ENCODE measurements at places on chromosomes 5 and 9.

DNA sequence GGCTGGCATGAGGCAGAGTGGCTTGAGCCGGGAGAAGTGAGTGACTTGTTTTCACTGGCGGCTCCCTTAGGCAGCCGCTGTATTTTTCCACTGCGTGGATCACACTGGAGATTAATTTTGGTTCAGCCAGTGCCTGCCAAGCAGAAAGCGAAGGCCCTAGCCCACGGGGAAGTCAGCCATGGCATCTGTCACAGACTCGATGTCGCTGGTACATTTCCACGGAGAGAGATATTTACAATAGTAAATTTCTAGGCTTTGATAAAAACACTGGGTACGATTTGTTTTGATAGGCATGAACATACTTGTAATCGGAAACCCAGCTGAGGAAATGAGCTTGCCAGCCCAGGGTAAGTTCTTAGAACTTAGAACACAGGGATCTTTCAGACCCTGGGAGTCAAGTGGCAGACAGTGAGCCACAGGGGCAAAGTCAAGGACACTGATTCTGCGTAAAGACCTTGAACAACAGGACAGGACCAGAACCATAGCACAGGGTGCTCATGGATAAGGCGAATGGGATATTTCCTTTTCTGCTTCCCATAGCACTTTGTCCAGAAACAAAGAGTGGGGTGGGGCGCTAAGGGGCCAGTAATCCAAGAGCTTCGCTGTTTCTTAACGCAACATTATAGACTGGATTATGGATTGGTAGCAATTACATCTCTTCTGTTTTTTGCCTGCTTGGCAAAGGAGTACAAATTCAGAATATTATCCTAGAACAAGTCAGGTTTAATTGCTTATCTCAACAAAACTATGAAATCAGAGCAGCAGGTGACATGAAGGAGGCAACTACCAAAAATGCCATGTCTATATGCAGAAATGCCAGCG, 4.5 kb downstream of the DUSP1 start:
- no peak for DNase-seq

DNA sequence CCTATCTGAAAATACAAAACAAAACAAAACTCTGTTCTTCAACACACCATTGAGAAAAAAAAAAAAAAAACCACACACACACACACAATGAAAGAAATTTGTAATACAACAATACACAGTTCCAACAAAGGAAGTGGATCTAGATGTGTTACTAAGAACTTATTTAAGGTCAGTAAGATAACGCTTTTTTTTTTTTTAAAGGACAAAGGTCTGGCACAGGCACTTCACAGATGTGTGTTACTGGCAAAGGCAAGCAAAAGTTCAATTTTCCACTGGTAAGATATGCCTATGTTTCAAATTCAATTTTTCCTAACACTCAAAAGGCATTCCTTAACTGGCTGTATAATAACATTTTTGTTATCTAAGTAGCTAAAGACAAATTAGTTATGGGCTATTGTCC, 3.6 kb downstream of the RFK start:
- no peak for DNase-seq

DNA sequence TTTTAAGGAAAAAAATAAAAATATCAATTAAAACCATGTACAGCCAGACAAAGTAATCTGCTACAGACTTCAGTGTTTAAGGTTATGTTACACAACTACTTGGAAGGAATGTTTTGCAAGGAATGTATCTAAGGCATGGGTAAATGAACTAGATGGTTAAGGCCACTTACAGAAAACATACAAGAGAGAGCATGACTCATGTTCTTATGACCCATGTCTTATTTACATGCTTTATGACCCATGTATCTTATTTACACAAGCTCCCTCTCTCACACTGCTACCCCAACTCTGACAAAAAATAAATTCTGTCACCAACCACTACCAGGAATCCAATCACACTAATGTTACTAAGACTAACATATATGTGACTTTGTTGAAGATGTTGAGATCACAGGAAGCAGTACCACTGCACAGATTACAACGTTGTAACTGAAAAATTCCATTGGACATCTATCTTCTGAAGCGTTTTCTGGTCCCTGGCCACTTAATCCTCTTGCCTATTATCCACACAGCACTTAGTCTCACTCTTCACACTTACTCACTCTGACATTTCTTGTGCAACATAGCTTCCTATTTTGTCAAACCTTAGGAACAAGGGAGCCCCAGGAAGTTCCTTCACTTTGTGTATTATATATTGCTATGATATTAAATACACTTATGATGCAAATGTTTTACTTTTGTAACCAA, 1630.1 kb upstream of the C9orf72 start:
- no peak for DNase-seq

DNA sequence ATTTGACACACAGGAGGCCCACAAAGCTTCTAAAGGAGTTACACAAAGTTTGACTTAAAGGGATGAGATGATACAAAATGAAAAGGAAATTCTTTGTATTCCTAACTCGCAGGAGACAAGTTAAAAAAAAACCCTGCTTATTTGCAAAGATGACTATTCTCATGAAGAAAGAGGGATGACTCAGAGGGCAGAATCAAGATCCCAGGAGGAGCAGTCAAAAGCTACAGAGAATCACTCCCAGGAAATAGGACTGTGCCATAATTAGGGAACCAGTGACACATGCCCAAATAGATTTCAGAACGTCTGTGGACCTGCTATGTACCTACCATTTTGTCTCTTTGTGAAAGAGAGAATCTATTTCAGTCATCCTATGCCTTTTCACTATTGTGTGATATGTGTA, 103.5 kb upstream of the ARRDC3 start:
- no peak for DNase-seq

GRCh38 chr5:115246361-115246991, 16.2 kb downstream of the PGGT1B start:
- peak; percentile 52 for DNase-seq

GRCh38 chr9:35237311-35237710, 75.5 kb downstream of the UNC13B start:
- DNase-seq = no peak

DNA sequence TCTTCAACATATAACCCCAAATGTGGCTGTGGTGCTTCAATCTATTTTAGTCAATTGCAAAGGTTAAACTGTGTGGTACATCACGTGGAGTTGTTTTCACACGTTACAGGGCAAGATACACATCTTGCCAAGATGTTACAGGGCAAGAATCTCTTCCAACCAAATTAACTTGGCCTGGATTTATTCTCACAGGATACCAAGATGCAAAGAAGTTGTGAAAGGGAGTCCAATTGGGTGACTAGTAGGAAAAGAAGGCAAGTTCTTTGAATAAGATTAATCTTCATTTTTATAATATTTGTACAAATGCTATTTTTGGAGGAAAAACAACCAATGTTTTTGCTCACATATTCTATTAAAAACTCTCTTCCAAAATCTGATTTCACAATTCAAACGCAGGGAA, 4.8 kb upstream of the IFNA8 start:
- no peak for DNase-seq

GRCh38 chr5:120372899-120373298, 91.2 kb upstream of the PRR16 start:
- DNase-seq = no peak

DNA sequence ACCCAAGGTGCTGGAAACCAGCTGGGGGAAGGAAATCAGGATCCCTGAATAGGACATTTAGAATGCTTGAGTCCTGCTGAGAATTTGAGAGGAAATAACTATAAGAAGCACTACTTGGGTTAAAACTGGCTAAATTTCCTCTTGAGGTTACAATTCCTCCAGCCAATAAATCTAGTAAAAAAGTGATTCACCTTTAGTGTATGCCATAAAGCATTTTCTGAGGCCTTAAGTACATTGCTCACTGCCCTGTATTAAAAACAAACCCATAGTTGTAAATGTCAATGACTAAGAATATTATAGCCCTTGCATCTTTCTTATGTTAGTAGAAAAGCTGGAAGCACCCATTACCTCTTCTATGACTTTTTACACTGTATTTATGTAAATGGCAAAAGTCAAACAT, 634.7 kb upstream of the ARRDC3 start:
- no peak for DNase-seq

DNA sequence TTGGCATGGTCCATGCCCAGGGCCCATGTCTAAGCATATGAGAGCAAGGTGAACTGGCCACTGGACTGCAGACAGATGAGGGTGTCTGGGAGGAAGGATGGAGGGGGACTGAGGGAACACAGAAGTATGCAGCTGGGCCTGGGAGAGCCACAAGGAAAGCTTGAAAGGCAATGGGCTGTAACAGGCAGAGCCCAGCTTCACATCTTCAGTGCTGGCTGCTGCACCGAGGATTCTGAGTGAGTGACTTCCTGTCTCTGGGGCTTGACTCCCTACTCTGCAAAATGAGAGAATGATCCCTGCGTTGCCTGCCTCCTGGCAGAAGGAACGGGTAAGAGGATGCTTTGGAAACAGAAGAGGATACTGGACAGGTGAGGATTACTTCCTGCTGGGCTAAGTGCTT, 29.0 kb downstream of the COL15A1 start:
- DNase-seq = no peak

DNA sequence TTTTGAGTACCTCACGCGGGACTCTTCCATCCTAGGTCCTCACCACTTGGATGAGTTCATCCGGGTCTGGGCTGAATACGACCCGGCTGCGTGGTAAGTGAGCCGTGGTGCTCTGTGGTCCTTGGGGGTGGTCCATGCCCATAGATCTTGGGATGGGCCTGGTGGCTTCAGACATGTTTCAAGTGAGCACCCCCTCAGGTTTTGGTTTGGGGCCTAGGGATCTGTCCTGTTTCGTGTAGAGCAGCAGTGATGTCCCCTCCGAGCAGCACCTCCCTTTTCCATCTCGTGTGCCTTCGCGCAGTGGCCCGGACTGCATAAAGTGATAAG, 218.9 kb downstream of the CACNA1B start:
- no peak for DNase-seq

- DNase-seq = no peak
These were observed 11.1 kb upstream of the NEUROG1 start for GRCh38 chr5:135546912-135547311.

DNA sequence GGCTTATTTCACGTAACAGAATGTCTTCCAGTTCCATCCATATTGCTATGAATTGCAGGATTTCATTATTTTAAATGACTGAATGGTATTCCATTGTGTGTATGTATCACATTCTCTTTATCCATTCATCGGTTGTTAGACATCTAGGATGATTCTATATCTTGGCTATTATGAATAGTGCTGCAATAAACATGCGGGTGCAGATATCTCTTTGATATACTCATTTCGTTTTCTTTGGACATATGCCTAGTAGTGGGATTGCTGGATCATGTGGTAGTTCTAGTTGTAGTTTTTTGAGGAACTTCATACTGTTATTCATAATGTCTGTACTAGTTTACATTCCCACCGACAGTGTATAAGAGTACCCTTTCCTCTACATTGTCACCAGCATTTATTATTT, 460.5 kb downstream of the MAN2A1 start:
- DNase-seq = no peak

DNA sequence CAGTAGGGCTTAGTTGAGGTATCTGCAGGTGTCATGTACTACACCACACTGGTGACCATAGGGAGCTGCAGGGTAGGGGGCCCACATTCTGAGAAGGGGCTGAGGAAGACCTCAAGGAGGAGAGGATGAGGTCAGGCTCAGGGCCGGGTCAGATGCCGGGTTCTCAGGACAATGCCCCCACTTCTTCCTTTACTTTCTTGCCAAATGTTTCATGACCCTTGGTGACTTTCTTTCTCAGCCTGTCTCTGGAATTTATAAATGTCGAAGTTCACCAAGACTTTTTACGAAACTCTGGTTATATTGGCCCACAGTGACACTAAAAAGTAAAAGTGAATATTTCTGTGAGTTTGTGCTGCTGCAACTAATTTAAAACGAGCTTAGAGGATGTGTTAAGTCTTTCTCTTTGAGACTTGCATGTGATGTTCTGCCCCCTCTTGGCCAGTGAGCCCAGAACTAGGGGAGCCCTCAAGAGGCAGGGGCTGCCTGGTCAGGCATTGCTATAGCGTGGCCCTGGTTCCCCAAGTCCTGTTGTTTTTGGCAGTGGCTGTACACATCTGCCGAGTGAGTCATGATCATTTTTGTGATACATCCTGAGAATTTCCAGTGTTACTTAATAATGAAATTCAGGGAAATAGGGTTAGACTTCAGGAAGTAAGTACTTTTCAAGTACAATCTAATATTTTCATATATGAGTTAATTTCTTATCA, 11.2 kb downstream of the ACO1 start:
- no peak for DNase-seq

- DNase-seq = no peak
These were observed 402.4 kb upstream of the GRAMD2B start for GRCh38 chr5:126020770-126021169.

- DNase-seq = no peak
These were observed 129.4 kb upstream of the GPR151 start for GRCh38 chr5:146645342-146645741.

- DNase-seq = no peak
These were observed 261.1 kb upstream of the ADAMTS16 start for GRCh38 chr5:4879075-4879474.
